Transverse colon (tissue), 4 donors: ENCODE measurements at places on chromosomes 5 and 9.

DNA sequence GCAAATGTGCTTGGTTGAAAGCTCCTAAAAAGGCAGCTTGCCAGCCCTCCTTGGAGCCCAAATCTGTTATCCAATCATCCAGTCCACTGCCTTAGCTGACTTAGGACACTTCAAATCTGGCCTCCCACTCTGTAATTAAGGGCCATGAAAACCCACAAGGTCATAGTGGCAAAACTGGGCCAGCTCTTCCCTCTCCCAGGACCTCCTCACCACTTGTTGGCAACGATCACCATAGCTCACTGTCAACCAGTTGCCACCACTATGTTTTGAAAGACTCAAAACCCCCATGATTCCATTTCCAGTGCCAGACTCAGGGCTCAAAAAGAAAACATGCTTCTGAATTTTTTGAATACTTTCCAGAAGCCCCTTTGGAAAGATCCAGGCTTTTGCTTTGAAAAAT, 107.5 kb downstream of the NREP start:
- DNase-seq: no peak

DNA sequence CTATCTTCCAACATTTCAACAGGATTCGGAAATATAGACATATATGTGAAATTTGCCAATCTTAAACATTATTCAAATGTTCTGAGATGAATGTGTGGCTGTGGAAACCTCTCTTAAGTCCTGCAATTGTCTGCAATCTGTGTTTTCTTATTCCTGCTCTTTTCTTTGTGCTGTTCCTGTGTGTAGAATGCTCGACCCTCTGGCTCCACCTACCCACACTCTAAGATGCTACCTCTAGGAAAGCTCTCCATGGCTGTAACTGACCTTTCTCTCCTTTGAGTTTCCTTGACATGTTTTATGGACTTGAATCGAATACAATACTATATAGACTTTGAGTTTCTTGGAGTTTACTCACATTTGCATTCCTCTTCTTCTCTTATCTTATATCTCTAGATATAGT, 120.6 kb upstream of the ASTN2 start:
- DNase-seq: no peak

DNA sequence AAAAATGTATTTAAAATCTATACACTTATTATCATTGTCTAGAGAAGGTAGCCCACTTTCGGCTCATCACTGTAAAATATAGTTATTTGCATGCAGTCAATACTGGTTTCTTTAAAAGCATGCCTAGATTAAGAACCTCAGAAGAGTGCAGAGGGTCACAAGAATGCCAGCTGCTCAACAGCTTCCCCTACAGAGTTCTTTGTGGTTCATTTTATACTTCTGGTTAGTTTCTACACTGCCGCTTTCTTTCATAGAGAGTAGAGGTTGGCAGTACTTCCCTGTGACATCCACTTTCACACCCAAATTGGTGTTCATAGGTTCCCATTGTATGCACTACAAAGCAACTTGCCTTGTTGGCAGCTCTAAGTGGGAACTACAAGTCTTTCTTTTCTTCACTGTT, 137.3 kb downstream of the KIAA0825 start:
- DNase-seq: no peak

- no peak for DNase-seq
Measured at GRCh38 chr5:14748180-14748900, 83.8 kb downstream of the OTULIN start.

DNA sequence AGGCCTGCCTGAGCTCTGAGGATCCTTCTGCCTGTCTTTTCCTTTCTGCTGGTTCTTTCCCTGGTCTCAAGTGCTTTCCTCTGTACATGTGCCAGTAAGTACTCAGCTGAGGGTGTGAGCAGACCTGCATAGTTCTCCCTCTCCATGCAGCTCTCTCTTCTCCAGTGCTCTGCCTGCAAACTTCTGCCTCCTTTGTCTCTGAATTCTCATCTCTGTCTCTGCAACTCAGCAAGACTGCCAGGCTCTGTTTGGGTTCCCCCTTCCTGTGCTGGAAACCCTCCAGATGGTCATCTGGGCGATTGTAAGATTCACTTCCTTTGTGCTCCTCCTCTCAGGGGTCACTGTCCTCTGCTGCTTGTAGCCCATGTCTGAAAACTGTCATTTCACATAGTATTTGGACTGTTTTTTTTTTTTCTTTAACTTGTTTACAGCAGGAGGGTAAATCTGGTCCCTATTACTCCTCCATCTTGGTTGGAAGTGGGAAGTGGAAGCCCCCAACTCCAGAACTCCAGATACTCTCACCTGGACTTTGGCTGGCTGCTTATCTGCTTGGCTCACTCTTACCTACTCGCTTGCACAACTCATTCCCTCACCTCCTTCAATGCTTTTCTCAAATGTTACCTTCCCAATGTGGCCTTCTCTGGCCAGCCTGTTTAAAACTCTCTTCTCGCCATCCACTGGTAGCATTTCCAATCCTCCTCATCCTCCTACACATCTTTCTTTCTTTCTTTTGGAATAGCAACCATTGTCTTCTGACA, 175.3 kb upstream of the TBC1D2 start:
- peak; percentile 11 for DNase-seq

GRCh38 chr9:22649384-22649783, 202.8 kb downstream of the DMRTA1 start:
- DNase-seq: no peak

- DNase-seq: no peak
Measured at GRCh38 chr5:17893026-17893635, 258.9 kb downstream of the TAF11L14 start.

DNA sequence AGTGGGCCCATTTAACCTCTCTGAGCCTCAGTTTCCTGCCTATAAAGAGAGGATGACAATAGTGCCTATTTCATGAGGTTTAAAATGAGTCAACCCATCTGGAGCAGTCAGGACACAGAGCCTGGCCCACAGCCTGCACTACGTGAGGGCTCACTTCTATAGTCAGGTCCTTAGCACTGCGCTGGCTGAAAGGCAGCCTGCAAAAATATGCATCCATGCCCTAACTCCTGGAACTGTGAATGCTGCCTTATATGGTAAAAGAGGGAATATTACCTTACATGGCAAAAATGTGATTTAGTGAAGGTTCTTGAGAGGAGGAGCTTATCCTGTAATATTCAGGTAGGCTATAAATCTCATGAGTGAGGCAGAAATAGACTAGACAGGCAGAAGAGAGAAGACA, 98.5 kb downstream of the GABBR2 start:
- no peak for DNase-seq

DNA sequence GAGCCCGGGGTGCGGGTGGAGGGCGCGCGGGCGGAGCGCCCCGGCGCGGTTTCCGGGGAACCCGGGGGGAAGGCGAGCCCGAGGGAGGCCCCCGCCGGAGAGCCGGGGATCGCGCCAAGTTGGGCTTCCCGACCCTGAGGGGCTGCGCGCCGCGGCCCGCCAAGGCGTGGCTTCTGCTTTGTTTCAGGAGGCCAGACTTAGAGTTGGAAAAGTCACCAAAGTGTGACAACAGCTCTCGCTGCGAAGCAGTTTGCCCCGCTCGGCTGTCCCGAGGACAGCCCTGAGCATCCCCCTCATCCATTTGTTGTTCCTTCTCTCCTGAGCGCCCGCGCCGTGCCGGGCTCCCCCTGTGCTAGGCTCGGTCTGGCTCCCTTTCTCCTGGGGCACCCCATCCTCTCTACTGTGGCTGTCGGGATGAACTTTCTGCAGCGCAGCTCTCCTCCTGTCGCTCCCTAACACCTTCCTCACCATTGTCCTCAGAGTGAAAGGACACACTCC, 410 bp downstream of the GLIPR2 start:
- no peak for DNase-seq

DNA sequence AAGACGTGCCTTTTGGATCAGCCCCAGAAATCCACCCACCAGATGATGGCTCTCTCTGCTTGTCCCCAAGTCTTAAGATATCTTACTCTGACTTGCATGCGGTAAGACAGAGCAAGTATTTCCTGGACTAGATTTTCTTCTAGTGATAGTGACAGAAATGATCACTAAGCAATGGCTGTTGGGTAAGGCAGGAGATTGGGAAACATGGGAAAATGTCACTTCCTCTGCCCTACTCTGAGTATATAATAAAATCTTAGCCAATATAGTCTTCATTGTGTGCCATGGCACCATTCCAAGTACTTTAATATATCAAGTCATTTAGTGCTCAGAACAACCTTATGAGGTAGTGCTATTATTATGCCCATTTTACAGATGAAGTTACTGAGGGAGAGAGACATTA, 31.0 kb upstream of the GNA14 start:
- no peak for DNase-seq

DNA sequence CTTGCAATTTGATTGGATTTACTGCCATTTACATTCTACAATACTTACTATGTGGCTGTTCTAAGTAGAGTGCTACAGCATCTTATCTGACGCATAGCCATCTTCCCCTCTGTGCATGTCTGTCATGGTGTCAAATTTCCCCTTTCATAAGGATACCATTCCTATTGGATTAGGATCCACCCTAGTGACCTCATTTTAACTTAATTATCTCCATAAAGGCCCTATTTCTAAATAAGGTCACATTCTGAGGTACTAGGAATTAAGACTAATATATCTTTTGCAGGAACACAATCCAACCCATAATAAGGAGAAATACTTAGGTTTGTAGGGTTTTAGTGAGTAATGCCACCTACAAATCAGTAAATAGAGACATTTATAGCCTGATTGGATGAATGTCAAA, 268.0 kb downstream of the ADAMTSL1 start:
- DNase-seq: no peak

DNA sequence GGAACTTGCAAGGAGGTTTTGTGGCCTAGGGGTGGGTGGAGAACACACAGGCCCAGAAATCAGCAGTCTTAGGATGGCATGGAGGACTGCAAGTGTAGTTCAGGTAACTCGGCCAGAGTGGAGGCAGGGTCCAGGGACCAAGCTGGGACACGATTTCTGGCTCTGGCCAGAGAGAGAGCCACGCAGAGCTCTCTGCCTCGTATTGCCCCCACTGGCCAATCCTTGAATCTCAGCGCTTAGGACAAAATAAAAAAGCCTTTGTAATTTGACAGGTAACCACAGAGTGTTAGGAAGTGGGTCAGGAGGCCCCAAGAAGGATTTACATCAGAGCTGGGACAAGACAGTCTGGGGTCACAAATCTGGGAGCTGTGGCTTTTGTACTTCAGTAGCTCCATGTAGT, 11.7 kb downstream of the MAP3K1 start:
- DNase-seq: no peak

- no peak for DNase-seq
Measured at GRCh38 chr5:73648515-73648914, 22.5 kb downstream of the ARHGEF28 start.

DNA sequence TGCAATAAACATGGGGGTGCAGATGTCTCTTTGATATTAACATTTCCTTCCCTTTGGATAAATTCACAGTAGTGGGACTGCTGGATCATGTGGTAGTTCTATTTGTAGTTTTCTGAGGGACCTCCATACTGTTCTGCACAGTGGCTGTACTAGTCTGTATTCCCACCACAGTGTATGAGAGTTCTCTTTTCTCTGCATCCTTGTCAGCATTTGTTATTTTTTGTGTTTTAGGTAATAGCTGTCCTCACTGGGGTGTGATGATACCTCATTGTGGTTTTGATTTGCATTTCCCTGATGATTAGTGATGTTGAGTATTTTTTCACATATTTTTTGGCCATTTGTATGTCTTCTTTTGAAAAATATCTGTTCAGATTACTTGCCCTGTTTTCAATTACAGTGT, 562.5 kb downstream of the CSNK1G3 start:
- no peak for DNase-seq

- no peak for DNase-seq
Measured at GRCh38 chr9:136969150-136969549, 8.2 kb upstream of the PTGDS start.

DNA sequence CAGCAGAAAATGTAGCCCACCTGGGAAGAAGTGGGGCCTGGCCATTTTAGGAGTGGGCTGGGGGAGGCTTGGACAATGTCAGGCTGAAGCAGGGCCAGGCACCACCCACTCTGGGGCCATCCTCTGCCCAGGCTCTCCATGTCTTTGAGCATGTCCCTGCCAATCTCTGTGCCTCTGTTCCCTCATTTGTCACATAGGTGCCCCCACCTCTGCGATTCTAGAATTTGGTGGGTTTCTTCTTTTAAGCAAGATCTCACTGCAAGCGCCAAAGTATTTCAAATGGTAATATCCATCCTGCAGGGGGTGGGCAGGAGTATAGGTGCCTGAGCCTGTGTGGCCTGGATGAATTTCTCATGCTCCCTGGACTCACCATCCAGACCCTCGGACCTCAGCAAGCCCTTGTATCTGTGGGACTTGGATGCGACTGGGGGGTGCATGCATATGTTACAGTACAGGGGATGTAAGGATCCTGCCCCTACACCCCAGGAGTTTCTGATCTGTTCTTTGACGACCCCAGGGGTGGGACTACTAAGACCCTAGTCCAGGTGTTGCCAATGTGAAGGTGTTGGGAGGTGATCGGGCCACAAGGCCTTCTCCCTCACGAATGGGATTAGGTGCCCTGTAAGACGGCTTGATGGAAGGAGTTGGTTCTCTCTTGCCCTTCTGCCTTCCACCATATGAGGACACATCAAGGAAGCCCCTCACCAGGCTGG, 4.3 kb downstream of the CD74 start:
- DNase-seq: no peak

DNA sequence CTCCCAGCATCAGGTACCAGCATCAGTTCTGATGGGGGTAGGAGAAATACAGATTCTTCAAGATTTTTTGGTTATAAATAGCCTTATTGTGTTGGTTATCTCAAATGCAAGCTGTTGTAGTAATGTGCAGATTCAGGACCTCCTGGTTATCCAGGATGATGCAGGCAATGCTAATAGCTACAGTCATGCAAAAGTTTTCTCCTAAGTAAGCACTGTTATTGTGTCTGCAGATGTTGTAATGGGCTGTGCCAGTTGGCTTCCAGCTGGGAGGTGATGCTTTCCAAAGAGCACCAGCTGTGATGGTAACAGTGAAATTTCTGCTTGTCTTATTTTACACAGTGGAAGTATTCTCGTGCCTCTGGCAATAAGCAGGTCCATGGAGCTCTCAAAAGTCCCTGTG, 719.2 kb upstream of the CTNND2 start:
- DNase-seq: no peak

GRCh38 chr5:152151113-152151512, 226.5 kb upstream of the GLRA1 start:
- DNase-seq: no peak

GRCh38 chr9:30198463-30199309, 2185.8 kb upstream of the ACO1 start:
- no peak for DNase-seq
